ENCODE measurements at places on chromosomes 4 and X.

DNA sequence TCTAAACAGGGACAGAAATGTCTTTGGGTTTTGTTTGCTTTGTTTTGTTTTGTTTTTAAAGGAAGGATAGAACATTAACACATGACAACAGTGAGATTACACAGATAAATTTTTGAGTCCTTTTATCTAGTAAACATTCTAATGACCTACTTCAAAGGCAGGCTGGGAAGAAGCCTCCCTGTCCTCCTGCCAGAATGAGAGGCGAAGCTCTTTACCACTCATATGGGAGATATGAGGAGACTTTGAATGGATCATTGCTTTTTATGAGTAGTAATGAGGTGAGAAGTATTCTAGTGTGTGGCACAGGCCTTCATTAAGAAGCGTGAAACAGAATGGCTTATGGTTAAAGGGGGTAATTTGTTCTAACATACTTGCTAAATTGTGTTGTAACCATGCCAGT is 172.0 kb downstream of the FBXO8 start:
- no peak for DNase-seq

GRCh38 chrX:111822191-111822590 is 53.8 kb upstream of the TRPC5OS start:
- no peak for DNase-seq

DNA sequence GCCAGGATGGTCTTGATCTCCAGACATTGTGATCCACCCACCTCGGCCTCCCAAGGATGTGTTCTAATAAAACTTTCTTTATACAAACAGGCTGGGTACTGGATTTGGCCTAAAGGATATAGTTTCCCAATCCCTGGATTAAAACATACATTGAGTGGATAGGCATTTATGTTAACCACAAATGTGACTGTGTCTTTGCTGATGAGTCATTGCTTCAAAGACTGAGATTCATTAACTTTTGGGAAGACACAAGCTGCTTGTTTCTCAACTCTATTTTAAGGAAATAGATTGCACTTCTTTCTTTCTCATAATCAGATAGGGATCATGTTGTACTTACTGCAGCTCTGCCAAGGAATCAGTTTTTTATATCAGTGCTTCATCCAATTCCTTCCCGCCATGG is 131.3 kb upstream of the AGA start:
- no peak for DNase-seq

DNA sequence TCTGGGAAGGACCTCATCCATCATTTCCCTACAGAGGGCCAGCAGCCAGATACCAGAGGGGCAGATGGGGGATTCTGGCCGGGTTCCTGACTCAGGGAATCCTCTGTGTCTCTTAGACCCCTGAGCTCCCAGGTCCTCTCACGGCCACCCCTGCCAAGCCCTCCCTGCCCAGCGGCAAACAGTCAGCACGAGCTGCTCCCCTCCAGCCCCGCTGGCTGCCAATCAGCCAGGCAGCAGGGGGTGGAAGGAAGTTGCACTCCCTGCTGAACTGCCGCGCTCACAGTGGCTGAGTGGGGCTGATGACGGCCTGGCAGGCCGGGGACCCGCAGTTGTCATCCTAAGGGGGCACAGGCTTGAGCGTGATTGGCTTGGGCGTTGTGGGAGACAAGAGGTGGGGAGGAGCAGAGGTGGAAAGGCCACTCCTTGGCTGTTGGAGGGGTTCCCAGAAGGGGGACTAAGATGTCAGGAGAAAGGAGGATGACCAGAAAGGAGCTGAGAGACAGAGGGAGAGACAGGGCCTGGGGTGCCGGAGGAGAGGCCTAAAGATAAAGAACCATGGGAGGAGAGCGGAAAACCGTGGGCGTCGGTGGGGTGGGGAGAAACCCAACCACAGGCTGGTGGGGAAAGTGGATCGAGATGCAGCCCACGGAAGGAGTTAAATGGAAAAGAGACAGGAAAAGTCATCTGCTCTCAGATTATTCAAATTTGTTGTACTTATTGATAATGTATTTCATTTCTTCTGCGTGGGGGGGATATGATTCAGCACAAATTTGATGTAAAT is 4.4 kb upstream of the CCDC149 start:
- no peak for DNase-seq

DNA sequence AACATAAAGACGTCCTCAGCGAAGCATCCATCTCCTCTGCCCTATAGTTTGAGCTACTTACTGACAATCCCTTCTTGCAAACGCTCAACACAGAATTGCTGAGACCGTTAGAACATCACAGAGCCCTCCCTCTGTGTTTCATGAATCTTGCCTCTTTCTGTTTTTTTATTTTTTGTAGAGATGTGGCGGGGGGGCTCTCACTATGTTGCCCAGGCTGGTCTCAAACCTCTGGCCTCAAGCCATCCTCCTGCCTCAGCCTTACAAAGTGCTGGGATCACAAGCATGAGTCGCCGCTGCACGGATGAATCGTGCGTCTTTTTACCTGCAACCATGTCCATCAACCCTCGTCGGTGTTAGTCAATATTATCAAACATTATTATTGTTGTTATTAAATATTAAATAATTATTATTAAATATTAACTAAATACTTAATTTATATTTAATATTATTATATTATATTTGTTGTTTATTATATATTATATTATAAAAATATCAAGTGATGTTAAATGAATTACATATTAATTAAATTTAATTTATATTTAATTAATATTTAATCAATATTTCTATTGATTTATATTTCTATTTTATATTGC is 200.7 kb downstream of the CRLF2 start:
- DNase-seq, result no peak

DNA sequence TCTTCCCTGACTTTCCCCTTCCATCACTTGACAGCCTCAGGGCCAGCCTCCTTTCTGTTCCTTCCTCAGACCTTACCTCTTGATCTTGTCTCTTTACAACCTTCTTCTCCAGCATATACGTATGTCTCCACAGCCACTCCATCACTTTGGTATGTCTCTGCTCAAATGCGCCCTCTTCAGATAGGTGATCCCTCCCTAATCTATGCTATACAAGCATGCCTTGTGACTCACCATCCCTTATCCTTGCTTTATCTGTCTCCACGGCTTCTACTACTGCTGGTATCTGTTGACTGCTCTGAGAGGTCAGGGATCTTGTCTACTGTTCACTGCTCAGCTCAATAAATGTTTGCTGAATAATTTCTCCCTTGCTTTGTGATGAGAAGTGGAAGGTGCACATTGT is 9.0 kb downstream of the ARAP2 start:
- no peak for DNase-seq

GRCh38 chr4:26238426-26238777 is 82.4 kb upstream of the RBPJ start:
- DNase-seq, result no peak

GRCh38 chr4:94714365-94715160 is 43.2 kb upstream of the BMPR1B start:
- no peak for DNase-seq

- DNase-seq, result no peak
Measured at GRCh38 chr4:131344761-131345160, 1804.3 kb upstream of the PCDH10 start.

GRCh38 chr4:123740236-123740635 is 343.6 kb downstream of the SPRY1 start:
- DNase-seq, result no peak

DNA sequence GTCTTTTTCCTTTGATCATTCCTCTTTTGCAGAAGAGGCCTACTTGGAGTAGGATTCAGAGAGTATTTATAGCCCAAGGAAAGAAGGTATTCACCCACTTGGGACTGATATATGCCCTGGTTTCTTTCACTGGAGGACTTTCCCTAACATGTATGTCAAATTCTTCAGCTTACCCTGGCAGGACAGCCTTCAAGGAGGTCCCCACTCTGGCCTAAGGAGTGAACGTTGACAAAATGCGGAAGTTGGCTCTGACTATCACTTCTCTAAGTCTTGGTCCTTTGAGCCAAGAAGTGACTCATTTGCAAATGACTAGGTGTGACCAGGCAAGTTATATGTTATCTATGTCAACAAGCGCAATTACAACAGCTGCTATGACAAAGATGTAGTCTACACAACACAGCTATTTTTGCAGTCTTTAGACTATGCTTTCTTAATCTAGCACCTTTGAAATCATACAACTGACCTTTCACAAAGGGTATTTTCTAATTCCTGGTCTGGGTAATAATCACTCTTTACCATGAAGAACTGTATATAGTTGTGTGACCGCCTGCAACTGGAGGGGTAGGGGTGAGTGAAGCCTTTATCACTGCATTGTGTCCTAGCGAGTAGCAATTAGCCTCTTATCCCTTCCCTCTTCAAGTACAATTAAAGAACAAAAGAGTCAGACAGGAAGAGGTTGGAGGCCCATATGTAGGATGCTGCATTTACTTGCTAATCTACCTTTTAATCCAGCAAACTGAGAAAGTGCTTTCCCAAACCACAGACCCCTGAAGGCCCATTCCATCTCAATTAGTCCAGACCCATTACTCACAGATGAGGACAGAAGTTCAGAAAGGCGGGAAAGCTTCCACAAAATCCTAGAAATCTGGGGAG is 50.1 kb downstream of the RASGEF1B start:
- DNase-seq, result peak; percentile 13

- DNase-seq, result no peak
Measured at GRCh38 chrX:79079477-79079876, 65.0 kb upstream of the GPR174 start.

DNA sequence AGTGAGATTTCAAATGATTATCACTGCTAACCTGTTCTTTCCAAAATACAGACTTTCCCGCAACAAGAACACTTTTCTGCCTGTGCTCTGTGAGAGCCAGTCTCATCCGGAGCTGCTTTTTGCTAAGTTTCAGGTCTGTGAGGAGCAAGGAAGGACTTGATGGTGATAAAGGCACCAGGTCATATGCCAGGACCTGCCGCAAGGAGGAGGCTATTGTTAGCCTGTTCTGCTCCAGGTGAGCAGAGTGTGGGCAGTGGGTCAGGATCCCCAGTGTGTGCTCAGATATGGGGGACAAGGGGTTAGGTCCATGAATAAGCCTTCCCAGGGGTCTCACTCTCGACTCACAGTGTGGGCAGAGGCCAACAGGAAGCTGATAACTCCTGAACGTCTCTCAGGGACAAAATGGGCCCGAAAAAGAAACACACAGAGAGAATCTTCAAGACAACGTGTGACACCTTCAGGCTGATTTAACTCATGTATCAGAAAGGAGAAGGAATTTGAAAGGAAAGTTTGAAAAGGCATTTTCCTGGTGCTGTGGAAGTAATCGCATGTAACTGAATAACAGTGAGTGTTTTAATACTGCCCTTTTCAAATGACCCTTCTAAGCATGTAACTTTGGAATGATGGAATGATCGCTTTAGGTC is 57.7 kb upstream of the PDLIM3 start:
- no peak for DNase-seq

DNA sequence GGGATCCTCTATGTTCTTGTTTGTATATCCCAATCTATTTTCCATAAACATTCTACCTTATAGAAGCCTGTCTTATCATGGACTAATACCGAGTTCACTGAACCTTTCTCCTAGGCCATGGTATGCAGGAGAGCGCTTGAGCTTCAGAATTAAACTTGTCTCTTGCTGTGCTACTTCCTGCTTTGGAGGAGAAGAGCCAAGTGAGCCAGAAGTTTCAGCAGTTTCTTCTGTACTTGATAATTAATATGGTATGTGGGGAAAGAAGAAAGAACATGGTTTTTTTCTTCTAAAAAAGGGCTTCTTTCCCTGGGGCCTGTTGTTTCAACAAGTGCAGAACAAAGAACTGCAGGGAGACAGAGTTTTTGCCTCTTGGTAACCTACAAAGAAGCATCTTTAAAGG is 172.8 kb downstream of the ATG4A start:
- DNase-seq, result no peak

DNA sequence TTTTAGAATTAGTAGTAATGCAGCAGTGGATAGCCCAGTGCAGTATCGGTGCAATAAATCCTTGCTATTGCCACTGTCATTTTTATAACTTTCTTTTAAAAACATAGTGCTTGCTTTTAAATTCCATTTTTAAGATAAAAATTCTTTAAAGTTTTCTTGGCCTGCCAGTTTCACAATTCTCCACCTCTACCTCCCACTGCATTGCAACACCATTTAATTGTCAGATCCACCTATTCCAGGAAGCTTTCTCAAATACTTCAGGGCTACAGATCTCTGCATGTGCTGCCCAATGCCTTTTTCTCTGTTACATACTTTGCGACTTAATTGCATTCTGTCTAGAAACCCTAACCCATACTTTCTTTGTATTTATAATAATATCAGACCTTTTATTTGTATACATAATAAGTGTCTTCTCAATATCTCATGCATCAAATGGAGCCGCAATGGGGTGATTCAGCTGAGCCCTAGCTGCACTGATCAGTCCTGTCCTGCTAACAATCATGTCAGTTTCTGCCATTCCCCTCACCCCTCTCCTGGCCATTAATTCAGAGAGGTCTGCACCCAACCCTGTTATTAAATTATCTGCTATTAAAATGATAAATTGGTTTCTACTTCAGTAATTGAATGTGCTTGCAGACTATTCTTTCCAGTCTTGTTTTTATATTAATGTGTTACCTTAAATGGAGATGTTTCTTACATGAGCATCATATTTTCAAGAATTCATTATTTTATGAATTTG is 193.1 kb downstream of the SLIT2 start:
- no peak for DNase-seq

DNA sequence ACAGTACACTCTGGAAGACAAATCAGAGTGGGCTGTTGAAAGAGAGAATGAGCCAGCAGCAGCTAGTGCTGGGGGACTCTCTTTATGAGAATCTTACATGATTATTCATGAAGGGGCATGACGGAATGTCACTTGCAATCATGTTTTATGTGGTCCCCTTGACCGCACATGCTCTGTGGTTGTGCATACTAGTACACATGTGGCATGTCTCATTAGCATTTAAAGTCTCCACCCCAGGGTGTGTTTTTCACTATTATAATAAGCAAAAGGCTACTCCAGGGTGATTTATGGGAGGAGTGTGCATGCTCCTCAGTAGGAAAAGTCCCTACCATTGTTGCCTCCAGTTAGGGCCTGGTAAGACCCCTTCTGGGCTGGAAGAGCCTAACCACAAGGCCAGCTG is 30.7 kb upstream of the MAGEA11 start:
- DNase-seq, result no peak

DNA sequence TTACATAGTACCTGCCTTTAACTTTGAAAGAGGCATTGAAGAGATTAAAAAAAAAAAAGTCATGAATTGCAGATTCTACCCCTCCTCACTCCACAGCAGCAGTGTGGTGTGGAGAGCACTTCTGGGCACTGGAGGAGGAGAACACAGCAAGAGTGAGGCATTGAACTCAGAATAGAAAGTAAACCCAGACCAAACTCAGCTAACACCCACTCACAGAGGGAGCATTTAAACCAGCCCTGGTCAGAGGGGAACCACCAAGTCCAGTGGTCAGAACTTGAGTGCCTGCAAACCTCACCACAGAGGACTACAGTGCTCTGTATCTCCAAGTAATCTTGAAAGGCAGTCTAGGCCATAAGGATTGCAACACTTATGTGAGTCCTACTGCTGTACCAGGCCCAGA is 15.6 kb upstream of the UGT2A1 start:
- no peak for DNase-seq

DNA sequence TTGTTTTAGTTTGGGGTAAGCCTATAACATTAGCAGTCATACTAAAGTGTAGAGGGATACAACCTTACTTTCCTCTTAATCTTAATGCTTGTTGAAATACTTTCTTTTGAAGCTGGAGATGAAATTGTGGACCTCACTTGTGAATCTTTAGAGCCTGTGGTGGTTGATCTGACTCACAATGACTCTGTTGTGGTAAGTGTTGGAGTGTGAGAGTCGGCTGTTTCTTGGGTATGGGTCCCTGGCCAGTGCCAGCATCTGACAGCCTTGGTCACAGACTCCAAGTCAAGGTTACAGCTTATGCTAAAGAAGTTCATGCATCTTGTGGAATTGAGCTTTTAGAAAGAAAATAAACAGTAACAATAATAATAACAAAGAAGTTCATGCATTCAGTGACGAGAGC is 31.6 kb downstream of the RNF4 start:
- DNase-seq, result no peak
